Subcutaneous adipose tissue (tissue), 4 donors: ENCODE measurements at places on chromosomes 2 and 18. TPM values are rescaled to one million over a fixed set of nuclear protein-coding genes. Genes with fewer than 3 reads are reported as not detected.

The MARCO gene
- 19.6 TPM for total RNA-seq

The SLC19A3 gene
- 521 TPM for total RNA-seq

The ACADL gene
- 22.1 TPM for total RNA-seq

The NCKAP5 gene
- total RNA-seq, result 3.3 TPM

The DOK6 gene
- total RNA-seq, result 0.66 TPM

The BUB1 gene
- total RNA-seq, result 1.5 TPM

The SNRNP27 gene
- 71.4 TPM for total RNA-seq

The TNFRSF11A gene
- 27.7 TPM for total RNA-seq

The PLEKHH2 gene
- 78.2 TPM for total RNA-seq
